ENCODE measurements at places on chromosomes 13 and 19.
A peak's percentile ranks its signal among the peaks of the same experiment; 100 is the strongest.

DNA sequence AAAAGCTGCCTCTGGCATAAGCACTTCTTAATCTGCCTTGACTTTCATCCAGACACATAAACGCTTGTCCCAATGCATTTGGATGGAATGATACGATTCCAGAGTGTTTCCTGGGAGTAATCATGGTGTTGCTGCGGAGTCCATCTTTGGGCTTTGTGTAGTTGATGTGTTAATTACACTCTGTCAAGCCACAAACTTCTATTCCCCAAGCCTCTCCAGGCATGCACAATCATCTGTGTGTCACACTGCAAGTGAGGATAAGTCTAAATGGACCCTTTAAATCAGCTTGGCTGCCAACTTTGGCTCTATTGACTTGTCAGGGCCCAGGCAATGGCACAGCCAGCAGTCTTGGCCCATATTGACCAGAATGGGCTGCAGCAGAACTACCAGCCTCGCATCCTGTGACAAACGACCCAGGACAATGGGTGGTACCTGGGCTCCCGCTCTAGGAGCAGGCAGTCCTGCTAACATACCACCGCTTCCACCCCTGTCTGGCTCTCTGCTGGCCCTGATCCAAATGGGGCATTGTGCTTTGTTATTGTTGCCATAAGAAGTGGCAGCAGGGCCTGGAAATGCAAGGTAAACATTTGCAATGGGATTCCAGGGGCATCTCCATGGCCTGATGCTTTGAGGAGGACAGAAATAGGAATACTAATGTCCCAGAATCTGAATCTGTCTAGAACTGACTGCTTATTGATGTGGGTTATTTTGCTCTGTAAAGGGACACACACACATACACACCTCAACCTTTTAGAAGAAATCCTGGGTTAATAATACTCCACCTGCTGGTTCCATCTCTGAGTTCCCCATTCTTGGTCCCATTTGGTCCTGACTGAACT lies 127.2 kb downstream of the DNAJC15 start:
- no peaks in the 10 kb centered on the region for H3K4me1 ChIP-seq
- H3K27ac ChIP-seq, result no peak overlapping the region
- H3K4me3 ChIP-seq, result no peak overlapping the region
- no peaks in the 10 kb centered on the region for H3K36me3 ChIP-seq
- H3K27me3 ChIP-seq, result no peaks in the 10 kb centered on the region
- DNase-seq, result no peak

DNA sequence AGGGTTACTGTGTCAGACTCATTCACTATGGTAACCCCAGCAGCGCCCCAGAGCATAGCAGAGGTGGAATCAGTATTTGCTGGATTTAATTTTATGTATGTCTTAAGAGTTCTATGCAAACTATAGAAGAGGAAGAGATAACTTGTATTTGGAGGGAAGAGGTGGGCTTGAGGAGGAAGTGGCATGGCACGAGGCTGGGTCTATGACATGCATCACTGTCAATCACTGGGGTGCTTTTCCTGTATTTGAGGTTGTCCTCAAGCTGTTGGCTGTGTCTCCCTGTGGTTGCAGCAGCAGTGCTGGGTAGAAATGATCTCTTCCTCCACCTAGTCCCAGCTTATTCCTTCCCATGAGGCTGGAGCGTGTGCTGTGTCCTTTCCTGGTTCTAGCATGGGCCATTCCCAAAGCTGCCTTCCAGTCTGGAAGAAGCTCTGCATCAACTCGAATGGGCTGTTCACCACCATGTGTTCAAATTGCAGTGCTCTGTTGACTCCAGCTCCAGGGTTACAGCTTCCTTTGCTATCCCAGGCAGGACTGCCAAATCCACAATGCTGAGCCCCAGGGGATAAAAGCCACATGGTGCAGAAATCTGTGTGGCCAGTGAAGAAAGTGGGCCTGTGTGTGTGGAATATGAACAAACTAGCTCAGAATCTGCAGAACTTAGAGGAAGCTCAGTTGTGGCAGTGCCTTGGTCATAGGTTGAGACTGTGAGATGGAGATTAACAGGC lies 73.1 kb upstream of the MTIF3 start:
- H3K4me1 ChIP-seq, result no peaks in the 10 kb centered on the region
- peak; percentile 7 for DNase-seq
- H3K4me3 ChIP-seq, result no peak overlapping the region
- no peaks in the 10 kb centered on the region for H3K36me3 ChIP-seq
- no peak overlapping the region for H3K27ac ChIP-seq

GRCh38 chr19:18300930-18301717 lies 19.7 kb upstream of the JUND start:
- H3K27me3 ChIP-seq, result no peaks in the 10 kb centered on the region
- peaks cover 48% of the 10 kb centered on the region for H3K4me1 ChIP-seq
- H3K36me3 ChIP-seq, result no peaks in the 10 kb centered on the region
- peak overlapping the region; percentile 95 for H3K27ac ChIP-seq
- peak; percentile 63 for DNase-seq
- no peak overlapping the region for H3K4me3 ChIP-seq

DNA sequence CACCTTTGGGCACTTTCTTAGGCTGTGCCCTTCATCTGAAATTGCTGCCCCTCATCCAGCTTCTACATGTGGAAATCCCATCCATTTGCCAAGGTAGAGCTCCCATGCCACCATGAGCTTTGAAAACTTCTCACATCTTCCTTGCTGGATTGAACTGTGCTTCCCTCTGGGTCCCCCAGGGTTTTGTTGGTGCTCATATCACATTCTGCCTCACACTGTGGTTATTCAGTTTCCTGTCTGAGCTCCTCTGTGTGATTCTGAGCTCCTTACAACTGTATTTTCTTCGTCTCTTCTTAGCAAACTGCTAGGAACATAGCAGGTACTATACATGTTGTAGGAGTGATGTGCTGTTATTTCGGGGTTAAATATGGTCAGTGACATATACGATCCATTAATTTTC lies 74.9 kb upstream of the KL start:
- no peak overlapping the region for H3K4me3 ChIP-seq
- DNase-seq, result no peak
- H3K36me3 ChIP-seq, result no peaks in the 10 kb centered on the region
- H3K27ac ChIP-seq, result no peak overlapping the region
- H3K27me3 ChIP-seq, result no peaks in the 10 kb centered on the region

GRCh38 chr13:96243376-96243775 lies 153.5 kb downstream of the HS6ST3 start:
- H3K27ac ChIP-seq, result no peak overlapping the region
- no peak overlapping the region for H3K4me3 ChIP-seq
- no peak for DNase-seq
- no peaks in the 10 kb centered on the region for H3K36me3 ChIP-seq

DNA sequence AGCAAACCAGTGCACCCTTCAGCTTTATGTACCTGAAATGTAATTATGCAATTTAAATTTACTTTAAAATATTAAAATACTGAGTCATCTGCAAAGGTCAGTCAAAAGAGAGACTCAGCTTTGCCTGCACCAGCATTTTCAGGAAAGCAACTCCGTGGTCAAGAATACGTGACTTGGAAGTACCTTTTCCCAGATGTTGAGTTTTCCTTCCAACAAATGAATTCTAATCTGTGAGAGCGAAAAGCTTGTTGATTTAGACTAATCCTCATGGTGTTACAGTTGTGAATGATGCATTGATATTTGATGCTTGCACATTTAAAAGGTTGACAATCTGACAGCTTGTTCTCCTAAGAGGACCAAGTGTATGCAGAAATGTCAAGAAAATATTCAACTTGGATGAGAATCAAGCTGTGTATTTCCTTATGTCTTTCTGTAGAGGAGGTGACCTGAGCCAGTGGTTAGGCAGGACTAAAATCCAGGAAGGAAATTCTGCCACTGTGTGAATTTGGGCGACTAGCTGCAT lies 270.4 kb downstream of the ABCC4 start:
- no peak for DNase-seq
- H3K27ac ChIP-seq, result no peak overlapping the region
- no peaks in the 10 kb centered on the region for H3K27me3 ChIP-seq
- no peak overlapping the region for H3K4me3 ChIP-seq

- H3K27ac ChIP-seq, result no peak overlapping the region
- H3K27me3 ChIP-seq, result no peaks in the 10 kb centered on the region
- H3K4me1 ChIP-seq, result no peaks in the 10 kb centered on the region
- H3K4me3 ChIP-seq, result no peak overlapping the region
- no peaks in the 10 kb centered on the region for H3K36me3 ChIP-seq
Measured at GRCh38 chr13:49812812-49813211, 20.3 kb upstream of the KPNA3 start.

- no peak for DNase-seq
- no peaks in the 10 kb centered on the region for H3K27me3 ChIP-seq
- no peak overlapping the region for H3K27ac ChIP-seq
- H3K4me3 ChIP-seq, result no peak overlapping the region
Measured at GRCh38 chr13:41012536-41012935, 6.6 kb downstream of the ELF1 start.

DNA sequence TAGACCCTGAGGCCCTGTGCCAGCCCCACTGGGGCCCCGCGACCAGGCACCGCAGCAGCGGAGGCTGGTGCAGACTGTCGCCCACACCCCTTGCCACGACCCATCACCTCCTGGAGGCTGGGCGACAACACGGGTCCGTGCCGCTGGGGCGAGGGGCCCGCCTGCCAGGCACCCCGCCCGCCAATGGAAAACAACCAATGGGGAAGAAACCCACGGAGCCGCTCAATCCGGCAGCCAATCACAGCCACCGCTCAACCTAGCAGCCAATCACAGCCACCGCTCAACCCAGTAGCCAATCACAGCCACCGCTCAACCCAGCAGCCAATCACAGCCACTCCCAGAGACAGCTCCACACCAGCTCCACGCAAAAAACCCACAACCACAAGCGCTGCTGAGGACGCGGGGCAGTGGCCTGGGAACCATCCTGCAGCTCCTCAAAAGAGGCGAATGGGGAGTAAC lies 29.7 kb downstream of the GPX4 start:
- no peak for DNase-seq
- no peak overlapping the region for H3K4me3 ChIP-seq
- no peaks in the 10 kb centered on the region for H3K4me1 ChIP-seq
- no peaks in the 10 kb centered on the region for H3K36me3 ChIP-seq
- peak overlapping the region; percentile 92 for H3K27ac ChIP-seq

GRCh38 chr13:59230484-59231264 lies 933.1 kb downstream of the DIAPH3 start:
- DNase-seq, result no peak
- no peak overlapping the region for H3K27ac ChIP-seq
- H3K36me3 ChIP-seq, result no peaks in the 10 kb centered on the region
